Nucleus accumbens (tissue), 56 donors: ENCODE measurements at places on chromosomes 16 and 17.

DNA sequence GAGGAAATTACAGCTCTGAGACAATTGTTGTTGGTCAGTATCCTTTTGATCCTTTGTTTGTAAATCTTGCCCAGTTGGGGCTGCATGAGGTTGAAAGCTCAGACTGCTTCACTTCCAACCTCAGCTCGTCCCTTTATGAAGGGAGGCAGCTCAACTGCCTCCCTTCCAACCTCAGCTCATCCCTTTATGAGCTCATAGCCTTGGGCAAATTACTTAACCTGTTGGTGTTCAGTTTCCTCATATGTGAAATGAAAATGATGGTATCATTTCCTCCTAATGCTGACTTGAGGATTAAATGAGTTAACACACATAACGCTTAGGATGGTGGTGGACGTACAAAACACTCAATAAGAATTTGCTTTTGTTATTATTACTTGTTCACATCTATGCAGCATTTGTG lies 265.1 kb downstream of the CDH13 start:
- no peak for DNase-seq

DNA sequence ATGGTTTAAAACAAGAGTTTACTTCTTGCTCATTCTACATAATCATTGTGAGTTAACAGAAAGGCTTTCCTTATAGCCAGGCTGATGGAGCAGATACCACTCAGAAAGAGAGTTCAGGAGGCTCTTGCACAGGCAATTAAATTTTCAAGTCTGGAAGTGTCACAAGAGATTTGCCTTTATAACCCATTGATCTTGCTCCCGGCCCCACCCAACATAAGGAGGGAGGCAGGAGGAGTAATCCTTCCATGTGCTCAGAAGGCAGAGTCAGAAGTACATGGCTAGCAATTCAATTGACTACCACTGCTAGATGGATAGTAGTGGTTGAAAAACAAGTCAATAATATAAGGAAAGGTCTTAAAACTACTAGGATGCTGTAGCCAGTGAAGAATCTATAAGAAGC lies 346.3 kb upstream of the CDH11 start:
- no peak for DNase-seq

DNA sequence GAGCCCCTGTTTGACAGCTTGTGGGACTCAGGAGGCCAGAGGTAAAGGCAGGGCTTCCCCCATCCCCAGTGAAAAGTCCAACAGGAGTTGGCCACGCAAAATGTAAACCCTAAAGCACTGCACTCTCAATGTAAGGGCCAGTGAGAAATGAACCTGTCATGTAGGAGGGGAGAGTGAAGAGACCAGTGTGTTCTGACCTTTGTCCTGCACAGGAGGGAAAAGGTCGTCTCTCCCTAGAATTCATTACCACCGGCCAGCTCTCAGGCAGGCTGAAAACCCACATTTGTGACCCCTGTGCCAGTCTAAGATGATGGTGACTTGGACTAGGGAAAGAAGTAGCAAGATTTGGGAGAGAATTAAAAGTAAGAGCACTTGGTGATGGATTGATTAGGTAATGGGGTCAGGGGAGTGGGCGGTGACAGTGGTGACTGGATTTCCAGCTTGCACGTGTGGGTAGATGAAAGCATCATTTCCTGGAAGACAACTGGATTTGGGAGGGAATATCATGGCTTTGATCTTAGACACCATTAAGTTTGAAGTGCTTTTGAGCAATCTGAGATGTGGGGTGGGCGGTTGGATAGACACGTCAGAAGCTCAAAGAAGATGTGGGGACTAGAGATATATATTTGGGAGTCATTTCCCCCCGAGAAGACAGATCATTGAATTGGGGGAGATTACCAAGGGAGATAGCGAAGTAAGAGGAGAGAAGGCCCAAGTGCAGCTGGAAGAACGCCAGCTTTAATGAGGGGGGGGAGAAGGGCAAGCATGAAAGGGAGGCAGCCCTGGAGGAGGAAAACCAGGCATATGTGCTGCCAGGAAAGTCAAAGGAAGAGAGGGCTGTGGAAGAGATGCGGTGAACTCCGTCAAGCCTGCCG lies 119.5 kb downstream of the NTN1 start:
- DNase-seq, result no peak

DNA sequence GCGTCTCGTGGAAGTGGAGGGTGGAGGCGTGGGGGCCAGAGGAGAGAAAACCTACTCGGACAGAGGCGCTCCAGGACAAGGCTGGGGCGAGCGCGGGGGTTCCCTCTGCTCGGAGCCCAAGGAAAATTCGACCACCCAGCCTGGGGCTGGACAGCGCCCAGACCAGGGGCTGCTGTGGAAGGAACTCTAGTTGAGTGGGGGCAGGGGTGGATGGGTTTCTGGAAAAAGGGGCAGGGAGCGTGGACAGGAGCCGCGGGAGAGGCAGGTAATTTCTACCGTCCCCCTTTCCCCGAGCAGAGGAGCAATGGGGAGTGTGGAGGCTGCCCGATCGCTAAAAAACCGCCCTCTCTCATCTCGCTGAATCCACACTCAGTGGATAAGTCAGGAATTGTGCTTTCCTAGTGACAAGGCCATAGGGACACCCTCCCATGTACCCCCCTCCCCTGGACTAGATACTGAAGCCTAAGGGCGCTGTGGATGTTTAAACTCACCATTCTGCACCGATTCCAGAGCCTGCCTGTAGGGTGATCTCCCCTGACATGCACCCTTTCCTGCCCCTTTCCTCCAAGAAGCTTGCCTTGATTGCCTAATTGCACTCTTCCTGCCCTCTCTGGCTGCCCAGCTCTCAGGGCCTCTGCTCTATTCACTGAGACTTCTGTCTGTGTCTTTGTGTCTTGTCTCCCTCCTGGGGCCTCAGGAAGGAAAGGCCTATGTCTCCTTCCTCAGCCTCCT lies 90.7 kb upstream of the TMEM97 start:
- DNase-seq, result no peak

DNA sequence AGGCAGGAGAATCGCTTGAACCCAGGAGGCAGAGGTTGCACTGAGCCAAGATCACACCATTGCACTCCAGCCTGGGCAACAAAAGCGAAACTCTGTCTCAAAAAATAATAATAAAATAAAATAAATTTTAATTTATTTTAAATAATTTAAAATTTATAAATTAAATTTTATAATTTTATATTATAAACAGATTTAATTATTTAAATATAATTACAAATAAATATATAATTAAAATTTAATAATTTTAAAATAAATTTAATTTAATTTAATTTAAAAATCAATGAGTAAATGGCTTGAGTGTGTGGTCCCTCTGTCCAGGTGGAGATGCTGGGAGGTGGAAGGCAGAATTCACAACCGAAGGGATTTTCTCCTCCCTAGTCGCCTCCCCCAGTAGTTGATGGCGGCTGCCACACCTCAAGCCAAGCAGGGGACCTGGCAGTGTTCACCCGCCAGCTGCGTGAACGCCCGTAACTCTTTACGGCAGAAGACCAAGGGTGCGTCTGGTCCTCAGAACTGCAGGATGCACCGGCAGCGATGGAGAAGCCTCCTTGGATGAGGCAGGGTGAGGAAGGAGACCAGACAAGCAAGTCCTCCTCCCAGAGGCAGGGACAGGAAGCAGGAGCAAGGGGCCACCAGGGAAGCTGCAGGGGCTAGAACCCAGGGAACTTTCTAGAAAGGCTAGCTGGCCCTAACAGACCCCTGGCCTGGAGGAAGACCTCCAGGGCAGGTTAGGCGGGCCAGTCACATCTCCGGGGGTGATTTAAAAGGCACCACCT lies 22.9 kb upstream of the KRT17 start:
- no peak for DNase-seq

DNA sequence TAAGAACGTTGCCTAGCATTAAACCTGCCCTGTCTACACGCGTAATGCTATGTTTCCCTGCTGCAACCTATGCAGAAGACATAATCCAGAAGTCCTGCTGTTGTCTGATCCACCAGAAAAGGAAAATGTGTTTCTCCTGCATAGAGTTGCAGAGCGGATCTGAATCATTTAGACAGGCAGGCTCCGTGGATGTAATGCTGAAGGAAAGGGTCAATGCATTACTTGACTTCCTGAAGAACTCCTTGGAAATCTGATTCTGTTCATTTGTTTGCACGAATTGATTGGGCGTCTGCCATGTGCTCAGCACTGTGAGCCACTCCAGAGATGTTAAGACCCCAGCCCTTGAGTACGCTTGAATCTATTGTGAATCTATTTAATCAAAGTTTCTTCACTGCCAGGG lies 83.4 kb downstream of the FOXL1 start:
- no peak for DNase-seq

DNA sequence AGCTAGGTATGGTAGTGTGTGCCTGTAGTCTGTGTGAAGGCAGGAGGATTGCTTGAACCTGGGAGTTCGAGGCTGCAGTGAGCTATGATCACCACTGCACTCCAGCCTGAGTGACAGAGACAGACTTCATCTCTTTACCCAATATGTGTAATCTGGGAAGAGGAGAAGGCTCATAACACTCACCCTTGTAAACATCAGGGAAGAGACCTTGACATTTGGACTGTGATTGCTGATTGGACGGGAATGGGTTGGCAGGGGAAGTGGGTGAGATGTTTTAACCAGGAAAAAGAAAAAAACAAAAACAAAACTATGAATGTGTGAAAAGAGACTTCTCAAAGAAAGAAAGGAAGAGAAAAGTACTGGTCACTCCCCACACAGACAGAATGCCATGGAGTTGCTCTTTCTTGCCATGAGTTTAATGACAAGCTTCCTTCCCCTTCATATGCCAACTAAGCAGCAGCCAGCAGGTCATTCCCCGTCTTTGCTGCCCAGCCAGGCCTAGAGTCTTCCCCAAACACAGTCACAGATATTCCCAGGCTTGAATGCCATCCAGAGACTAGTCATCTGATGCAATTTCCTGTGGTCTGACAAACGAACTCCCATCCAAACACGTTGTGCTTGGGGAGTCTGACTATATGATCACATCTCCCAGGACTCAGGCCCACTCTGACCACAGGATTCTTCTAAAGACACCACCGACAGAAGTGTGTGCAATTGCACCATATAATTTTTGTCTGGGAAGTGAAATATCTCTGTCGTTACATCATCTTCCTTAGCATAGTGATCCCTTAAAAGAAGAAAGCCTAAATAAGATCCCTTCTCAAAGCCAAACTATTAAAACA lies 3.6 kb upstream of the XAF1 start:
- no peak for DNase-seq

DNA sequence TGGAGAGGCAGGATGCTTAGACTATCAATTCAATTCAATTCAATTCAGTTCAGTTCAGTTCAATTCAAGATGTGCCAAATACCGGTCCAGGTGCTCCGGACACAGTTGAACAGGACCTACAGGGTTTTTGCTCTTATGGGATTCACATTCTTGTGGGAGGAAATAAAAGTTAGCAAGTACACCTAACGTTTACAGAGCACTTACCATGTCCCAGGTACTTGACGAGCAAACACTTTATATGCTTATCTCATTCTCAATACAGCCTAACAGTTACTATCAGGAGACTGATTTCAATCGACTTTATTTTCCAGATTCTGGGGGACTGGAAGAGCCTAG lies 467 bp upstream of the GDE1 start:
- no peak for DNase-seq

DNA sequence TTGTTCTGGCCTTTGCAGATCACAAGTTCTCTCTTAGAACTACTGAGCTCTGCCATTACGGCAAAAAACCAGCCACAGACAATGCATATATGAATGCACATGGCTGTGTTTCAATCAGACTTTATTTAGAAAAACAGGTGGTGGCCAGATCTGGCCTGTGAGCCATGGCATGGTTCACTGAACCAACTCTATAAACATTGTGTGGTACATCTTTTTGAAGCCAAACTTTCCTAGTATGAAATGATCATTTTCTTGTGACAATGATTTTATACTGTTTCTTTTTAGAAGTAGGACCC lies 65.9 kb upstream of the AMZ2 start:
- no peak for DNase-seq

GRCh38 chr17:28174352-28175046 lies 132.0 kb downstream of the NLK start:
- no peak for DNase-seq
